ENCODE measurements at places on chromosomes 3 and 15.
A peak's percentile ranks its signal among the peaks of the same experiment; 100 is the strongest.

- DNase-seq = peak; percentile 21
Measured at GRCh38 chr3:169662132-169662842, 1.2 kb downstream of the MECOM start.

- no peak for DNase-seq
Measured at GRCh38 chr15:69060744-69061143, 46.2 kb downstream of the NOX5 start.

- no peak for DNase-seq
Measured at GRCh38 chr3:10517627-10518026, 12.2 kb upstream of the ATP2B2 start.

GRCh38 chr15:70063261-70063925, 34.3 kb downstream of the TLE3 start:
- DNase-seq = no peak

DNA sequence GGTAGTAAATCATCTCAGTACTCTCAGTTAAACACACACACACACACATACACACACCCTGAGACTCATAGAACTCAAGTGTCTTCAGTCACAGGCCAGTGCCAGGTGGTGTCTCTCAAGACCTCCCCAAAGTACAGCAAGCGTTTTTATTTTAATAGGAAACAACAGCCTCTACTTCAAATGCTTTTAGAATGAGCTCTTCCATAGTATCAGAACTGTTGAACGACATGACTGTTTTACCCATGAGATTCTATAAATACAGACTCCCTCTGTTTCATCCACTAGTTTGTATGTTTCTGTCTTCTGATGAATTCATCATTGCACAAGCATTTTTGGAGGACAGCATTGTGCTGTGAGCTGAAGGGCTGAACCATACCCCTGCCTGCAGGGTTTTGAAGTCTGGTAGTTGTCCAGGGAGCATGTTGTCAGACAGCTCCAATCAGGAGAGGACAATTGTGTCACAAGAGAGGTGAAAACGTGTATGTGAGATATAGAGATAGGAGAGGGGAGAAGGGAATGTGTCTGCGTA, 201.0 kb upstream of the BCL6 start:
- peak; percentile 68 for DNase-seq

- no peak for DNase-seq
Measured at GRCh38 chr3:47888986-47889757, 86.2 kb downstream of the DHX30 start.

- DNase-seq = no peak
Measured at GRCh38 chr3:128052595-128053351, 536 bp downstream of the SEC61A1 start.

- DNase-seq = no peak
Measured at GRCh38 chr15:33043636-33044035, 150.9 kb downstream of the FMN1 start.

GRCh38 chr3:197592361-197593045, 36.7 kb upstream of the BDH1 start:
- no peak for DNase-seq

GRCh38 chr3:63992516-63993209, 30.6 kb downstream of the PSMD6 start:
- DNase-seq = no peak

DNA sequence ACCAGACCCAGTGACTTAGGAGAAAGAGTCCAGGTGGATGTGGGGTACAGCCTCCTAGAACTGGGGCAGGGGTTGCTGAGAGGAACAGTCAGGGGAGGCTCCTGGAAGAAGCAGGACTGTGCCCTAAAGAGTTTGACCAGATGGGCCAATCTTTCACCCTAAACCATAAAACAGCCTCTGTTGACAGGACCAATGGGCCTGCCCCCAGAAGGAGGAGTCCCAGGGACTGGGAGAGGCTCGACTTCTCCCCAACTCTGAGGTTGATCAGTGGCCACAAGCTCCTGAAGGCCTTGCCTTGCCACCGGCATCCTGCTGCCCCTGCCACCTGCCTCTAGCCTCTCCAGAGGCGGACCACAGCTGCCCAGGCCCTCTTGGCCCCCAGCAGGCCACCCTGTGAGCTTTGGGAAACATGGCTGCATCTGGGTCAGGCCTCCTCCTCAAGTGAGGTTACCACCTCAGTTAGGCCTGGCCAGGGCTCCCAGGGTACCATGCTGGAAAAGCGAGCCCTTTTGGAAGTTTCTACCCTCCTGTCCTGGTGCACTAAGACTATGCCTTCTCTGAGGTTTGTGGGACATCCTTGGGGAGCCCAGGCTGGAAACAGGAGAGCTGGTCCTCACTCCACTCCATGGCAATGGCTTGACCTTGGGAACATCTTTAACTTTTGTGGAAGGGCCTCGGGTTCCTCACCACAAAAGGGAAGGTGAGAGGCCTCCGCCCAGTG, 2.8 kb downstream of the VIPR1 start:
- no peak for DNase-seq

- no peak for DNase-seq
Measured at GRCh38 chr3:7813365-7813764, 688.3 kb upstream of the LMCD1 start.

- no peak for DNase-seq
Measured at GRCh38 chr3:49566312-49566711, 12.0 kb downstream of the BSN start.

DNA sequence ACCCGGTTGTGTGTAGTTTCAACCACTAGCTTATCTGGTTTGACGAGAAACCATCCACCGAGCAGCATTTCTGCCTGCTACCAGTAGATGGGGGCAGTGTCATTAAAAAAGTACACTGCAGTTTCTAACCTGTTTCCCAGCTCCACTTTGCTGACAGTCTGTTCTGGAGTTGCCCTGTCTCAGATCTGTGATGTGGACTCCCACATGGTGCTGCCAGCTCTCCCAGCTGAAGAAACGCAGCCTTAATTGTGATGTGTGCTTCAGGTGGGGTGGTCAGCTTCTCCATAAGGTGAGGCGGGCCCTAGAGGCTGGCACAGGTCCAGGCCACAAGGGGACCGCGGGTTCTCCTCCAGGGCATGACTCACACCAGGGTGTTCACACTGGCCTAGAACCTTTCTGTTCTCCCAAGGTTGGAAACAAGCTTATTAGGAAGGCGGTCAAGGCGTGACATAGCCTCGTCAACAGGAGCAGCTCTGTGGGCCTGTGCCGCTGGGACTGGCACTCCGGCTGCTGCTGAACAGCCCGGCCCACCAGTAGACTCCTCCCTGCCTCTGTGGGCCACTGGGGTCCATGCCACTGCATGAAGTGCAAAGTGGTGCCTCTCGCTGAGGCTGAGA, 2.9 kb upstream of the FAM43A start:
- DNase-seq = peak; percentile 88

- no peak for DNase-seq
Measured at GRCh38 chr15:74631408-74631807, 15.8 kb downstream of the CLK3 start.
